ENCODE measurements at places on chromosomes 16 and 17. TPM values are rescaled to one million over a fixed set of nuclear protein-coding genes. Genes with fewer than 3 reads are reported as not detected.

DNA sequence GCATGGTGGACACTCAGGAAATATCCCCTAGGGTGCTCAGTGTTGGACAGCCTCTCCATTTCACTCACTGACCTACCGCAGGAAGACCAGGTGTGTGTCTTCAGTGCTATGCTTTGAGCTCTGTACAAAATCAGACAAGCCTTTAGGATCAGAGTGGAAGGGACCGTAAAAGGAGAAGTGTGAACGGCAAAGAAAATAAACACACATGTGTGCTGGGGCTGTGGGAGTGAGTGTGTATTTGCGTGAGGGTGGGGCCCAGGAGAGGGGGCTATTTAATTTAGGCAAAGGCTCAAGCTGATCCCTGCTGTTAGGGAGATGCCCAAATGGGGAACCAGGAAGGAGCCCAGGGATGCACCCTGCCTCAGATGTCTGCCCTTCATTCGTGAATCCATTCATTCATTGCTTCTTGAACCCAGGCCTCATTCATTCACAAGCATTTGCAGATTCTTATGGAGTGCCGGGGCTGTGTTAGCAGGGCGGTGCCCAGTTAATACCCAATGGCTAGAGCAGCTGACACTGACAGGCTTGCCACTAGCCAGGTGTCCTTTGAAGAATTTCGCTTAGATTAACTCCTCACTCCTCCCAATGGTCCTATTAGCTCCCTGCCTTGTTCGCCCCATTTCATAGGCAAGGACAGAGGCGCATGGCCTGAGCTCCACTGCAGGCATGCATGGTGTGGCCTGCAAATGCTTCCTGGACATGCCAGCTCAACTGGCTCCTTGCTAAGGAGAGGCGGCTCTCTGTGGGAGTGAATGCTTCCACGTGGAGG is 296.7 kb upstream of the FOXF1 start:
- peaks cover 2% of the 10 kb centered on the region for H3K4me1 ChIP-seq
- no peak overlapping the region for H3K27ac ChIP-seq
- no peak overlapping the region for H3K4me3 ChIP-seq
- H3K27me3 ChIP-seq = peaks cover 3% of the 10 kb centered on the region
- no peaks in the 10 kb centered on the region for H3K36me3 ChIP-seq

GRCh38 chr16:2586901-2587480 is 49.2 kb downstream of the PDPK1 start:
- H3K27ac ChIP-seq = no peak overlapping the region
- no peak for DNase-seq
- no peak overlapping the region for H3K4me3 ChIP-seq

- no peak overlapping the region for H3K27ac ChIP-seq
- peaks cover 11% of the 10 kb centered on the region for H3K27me3 ChIP-seq
- no peak overlapping the region for H3K4me3 ChIP-seq
- no peaks in the 10 kb centered on the region for H3K36me3 ChIP-seq
Observed at GRCh38 chr17:81534157-81535006, 6.2 kb downstream of the FSCN2 start.

- DNase-seq = no peak
- H3K4me3 ChIP-seq = no peak overlapping the region
- no peaks in the 10 kb centered on the region for H3K4me1 ChIP-seq
Observed at GRCh38 chr16:85321509-85322271, 209.4 kb upstream of the CIBAR2 start.

DNA sequence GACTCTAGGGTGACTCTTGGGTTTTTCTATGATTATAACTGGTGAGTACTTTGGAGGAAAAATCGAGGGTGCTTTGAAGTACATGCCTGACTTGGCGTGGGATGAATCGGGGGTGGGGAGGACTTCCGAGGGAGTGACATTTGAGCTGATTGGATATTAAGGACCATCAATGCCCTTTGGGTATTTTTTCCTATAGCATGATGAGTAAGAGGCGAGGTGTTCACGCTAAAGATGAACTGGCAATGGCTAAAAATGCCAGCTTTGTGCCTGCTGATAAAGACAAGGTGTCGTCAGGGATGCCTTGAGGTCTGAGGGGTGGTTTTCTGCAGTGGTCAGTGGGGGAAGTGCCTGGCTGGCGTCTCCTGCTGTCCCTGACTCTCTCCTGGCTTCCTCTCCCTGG is 25.3 kb downstream of the USP43 start:
- peaks cover 4% of the 10 kb centered on the region for H3K4me1 ChIP-seq
- no peak for DNase-seq
- H3K4me3 ChIP-seq = no peak overlapping the region
- peaks cover 33% of the 10 kb centered on the region for H3K27me3 ChIP-seq

GRCh38 chr16:1325673-1326371 is 7.6 kb upstream of the BAIAP3 start:
- no peak overlapping the region for H3K4me3 ChIP-seq
- H3K36me3 ChIP-seq = peaks cover 12% of the 10 kb centered on the region
- peaks cover 1% of the 10 kb centered on the region for H3K27me3 ChIP-seq
- H3K4me1 ChIP-seq = no peaks in the 10 kb centered on the region

DNA sequence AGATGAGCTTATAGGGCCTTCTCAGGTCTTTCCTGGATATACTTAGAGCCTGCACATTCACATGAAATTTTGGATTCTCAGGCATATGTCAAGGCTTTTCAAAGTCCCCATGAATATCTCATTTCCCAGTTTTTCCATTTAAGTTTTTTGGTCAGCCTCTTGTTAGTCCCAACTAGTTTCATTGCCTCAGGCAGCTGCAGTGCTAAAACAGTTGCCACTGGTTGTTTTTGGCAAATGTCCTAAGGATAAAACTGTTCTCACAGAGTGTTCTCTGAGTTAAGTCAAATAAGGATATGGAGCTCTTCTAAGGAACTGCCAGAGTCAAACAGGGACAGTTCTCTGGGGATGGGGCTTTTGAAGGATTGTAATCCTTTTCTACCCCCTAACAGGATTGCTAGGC is 39.9 kb upstream of the ABCC11 start:
- no peak overlapping the region for H3K4me3 ChIP-seq
- H3K27ac ChIP-seq = no peak overlapping the region
- H3K27me3 ChIP-seq = no peaks in the 10 kb centered on the region
- DNase-seq = no peak

GRCh38 chr17:49687878-49688491 is 10.1 kb upstream of the SPOP start:
- H3K36me3 ChIP-seq = peaks cover 3% of the 10 kb centered on the region
- H3K4me1 ChIP-seq = peaks cover 47% of the 10 kb centered on the region
- H3K27me3 ChIP-seq = no peaks in the 10 kb centered on the region
- H3K4me3 ChIP-seq = peak overlapping the region; percentile 36
- DNase-seq = peak; percentile 53

- peaks cover 14% of the 10 kb centered on the region for H3K27me3 ChIP-seq
- H3K4me1 ChIP-seq = no peaks in the 10 kb centered on the region
- no peaks in the 10 kb centered on the region for H3K36me3 ChIP-seq
- no peak overlapping the region for H3K27ac ChIP-seq
Observed at GRCh38 chr16:3949946-3950342, 69.4 kb upstream of the CREBBP start.

DNA sequence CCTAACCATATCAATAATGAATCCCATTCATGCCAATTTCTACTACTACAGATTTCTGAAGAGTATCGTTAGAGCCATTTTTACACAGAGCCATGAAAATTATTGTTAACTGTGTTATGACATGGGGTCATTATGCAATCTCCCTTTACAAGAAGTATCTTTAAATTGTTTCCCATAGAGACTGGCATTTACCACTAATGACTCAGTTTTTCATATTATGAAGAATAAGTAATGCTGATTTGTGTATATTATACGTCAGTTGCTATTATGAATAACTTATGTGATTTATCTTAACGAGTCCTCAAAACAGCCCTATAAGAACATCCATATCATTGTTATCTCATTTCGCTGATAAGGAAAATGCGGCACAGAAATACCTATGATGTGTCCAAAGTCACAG is 173.8 kb downstream of the KCNJ2 start:
- no peak for DNase-seq
- H3K36me3 ChIP-seq = no peaks in the 10 kb centered on the region
- H3K27me3 ChIP-seq = no peaks in the 10 kb centered on the region
- H3K27ac ChIP-seq = no peak overlapping the region
- H3K4me3 ChIP-seq = no peak overlapping the region

GRCh38 chr16:55494994-55495421 is 13.9 kb upstream of the LPCAT2 start:
- no peak for DNase-seq
- H3K4me1 ChIP-seq = peaks cover 7% of the 10 kb centered on the region
- H3K27me3 ChIP-seq = peaks cover 4% of the 10 kb centered on the region
- no peak overlapping the region for H3K27ac ChIP-seq
- H3K4me3 ChIP-seq = no peak overlapping the region

DNA sequence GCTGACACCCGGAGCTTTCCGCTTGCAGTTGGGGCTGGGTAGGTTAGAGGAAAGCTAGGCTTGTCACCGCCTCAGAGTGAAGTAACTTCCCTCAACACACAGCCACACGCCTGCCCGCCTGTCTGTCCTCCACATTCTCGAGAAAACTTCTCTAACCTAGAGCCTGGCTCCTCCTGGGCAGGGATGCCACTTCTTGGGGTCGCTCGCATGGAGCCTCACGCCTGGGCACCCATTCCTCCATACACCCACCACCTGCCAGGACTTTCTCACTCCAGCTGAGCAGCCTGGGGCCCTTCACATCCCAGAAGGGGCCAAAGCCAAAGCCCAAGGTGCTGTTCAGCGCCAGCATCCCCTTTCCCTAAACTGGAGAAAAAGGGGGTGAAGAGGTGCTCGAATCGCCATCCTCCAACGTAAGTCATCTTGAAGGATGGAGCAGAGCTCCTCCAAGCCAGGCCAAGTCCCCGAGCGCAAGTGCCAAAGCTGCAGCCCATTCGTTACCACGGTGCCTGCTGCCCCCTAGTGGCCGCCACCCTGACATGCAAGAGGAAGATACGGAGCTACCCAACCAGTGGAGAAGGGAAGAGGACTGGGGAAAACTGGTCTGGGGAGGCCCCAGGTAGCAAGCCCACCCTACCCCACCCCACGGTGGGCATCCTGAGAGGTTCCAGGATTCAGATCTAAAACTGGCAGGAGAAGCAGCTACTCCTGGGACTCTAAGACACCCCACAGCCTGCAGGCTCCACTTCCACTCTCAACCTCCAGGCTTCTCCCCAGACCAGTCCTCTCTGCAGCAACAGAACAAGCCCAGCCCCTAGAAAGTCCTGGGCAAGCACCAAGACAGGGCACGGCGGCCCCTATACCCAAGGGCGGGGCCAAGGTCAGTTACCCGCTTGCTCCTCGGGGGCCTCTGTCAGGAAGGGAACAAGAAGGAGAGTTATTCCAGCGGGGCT is 63.1 kb downstream of the MYO18A start:
- H3K27me3 ChIP-seq = no peaks in the 10 kb centered on the region
- H3K4me3 ChIP-seq = no peak overlapping the region
- H3K4me1 ChIP-seq = peaks cover 9% of the 10 kb centered on the region

- no peaks in the 10 kb centered on the region for H3K36me3 ChIP-seq
- peaks cover 14% of the 10 kb centered on the region for H3K4me1 ChIP-seq
- no peak overlapping the region for H3K27ac ChIP-seq
- peak; percentile 87 for DNase-seq
- H3K27me3 ChIP-seq = no peaks in the 10 kb centered on the region
Observed at GRCh38 chr17:44331249-44331760, 6.7 kb upstream of the SLC25A39 start.

DNA sequence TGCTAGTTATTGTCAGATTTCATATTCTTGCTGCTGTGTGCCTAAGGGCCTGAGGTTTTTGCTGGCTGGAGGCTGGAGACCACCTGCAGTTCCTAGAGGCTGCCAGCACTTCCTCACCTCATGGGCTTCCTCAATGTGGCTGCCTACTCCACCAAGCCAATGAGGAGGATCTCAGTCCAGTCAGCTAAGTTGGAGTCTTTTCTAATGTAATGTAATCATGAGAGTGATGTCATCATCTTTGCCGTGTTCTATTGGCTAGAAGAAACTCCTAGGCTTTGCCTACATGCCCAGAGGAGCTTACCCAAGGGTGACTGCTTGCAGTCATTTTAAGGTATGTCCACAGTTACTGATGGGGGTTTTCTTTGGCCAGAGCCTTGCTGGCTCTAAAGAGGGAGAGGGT is 53.0 kb downstream of the SOCS3 start:
- H3K27me3 ChIP-seq = no peaks in the 10 kb centered on the region
- H3K4me1 ChIP-seq = no peaks in the 10 kb centered on the region
- H3K4me3 ChIP-seq = no peak overlapping the region
- no peak for DNase-seq

DNA sequence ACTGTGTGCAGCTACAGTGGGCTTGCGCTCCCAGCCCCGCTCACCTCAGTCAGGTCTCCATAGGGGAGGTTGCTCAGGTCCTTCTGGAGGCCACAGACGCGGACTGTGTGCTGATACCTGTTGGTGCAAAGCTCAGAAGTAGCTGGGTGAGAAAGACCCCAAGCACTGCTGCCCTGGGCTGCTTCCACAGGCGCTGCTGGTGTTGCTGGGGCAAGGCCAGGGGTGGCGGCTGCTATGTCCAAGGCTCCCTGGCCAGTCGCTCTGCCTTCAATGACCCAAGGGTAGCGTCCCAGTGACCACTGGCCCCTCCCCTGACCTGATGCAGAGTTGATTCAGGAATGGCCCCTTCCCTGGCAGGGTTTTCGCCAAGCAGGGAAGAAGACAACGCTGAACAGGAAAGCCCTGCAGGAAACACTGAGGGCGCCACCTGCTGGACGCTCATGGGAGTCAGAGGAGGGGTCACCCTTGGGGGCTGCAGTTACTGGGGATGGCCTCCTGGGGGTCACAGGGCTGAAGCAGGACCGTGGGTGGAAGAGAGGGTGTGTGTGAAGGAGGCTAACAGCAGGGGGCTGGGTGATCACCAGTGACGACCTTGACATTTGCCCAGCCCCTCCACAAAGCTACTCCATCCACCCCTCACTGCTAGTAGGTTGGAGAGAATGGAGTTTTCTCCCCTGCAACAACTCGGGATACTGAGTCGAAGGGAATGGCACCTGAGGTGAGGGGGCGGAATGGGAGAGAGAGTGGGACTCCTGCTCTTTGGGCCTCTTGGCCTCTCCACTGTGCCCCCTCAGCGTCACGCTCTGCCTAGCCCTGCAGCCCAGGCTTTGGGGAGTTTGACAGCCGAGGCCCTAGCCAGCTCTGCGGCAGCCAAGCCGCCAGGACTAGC is 38.3 kb downstream of the ABCC12 start:
- peaks cover 16% of the 10 kb centered on the region for H3K27me3 ChIP-seq
- no peak overlapping the region for H3K27ac ChIP-seq
- H3K4me1 ChIP-seq = peaks cover 2% of the 10 kb centered on the region
- H3K36me3 ChIP-seq = no peaks in the 10 kb centered on the region

- H3K27ac ChIP-seq = no peak overlapping the region
- H3K4me1 ChIP-seq = no peaks in the 10 kb centered on the region
- H3K27me3 ChIP-seq = no peaks in the 10 kb centered on the region
- H3K4me3 ChIP-seq = no peak overlapping the region
Observed at GRCh38 chr16:89583895-89584644, 8.5 kb downstream of the CPNE7 start.

- H3K27me3 ChIP-seq = no peaks in the 10 kb centered on the region
- peaks cover 50% of the 10 kb centered on the region for H3K4me1 ChIP-seq
- peak overlapping the region; percentile 100 for H3K4me3 ChIP-seq
- DNase-seq = peak; percentile 92
Observed at GRCh38 chr16:67936880-67937605, 393 bp upstream of the PSMB10 start.

GRCh38 chr16:3797473-3797872 is 80.1 kb upstream of the TRAP1 start:
- no peak overlapping the region for H3K4me3 ChIP-seq
- H3K27ac ChIP-seq = no peak overlapping the region
- H3K4me1 ChIP-seq = peaks cover 54% of the 10 kb centered on the region
- peaks cover under 1% of the 10 kb centered on the region for H3K27me3 ChIP-seq
- H3K36me3 ChIP-seq = peaks cover 7% of the 10 kb centered on the region
- DNase-seq = no peak

- no peak overlapping the region for H3K27ac ChIP-seq
- H3K27me3 ChIP-seq = no peaks in the 10 kb centered on the region
- DNase-seq = no peak
Observed at GRCh38 chr16:19523184-19523558, 571 bp upstream of the CCP110 start.

ATP1B2 gene
- total RNA-seq = 0.14 TPM

VMO1 gene
- total RNA-seq = 0.60 TPM

SNF8 gene
- 90.3 TPM for total RNA-seq

LHX1 gene
- total RNA-seq = not detected

IRF8 gene
- total RNA-seq = 323 TPM

FOXJ1 gene
- total RNA-seq = 0.60 TPM

AANAT gene
- total RNA-seq = not detected

TMC6 gene
- total RNA-seq = 79.0 TPM
